Hematopoietic multipotent progenitor cell (in vitro differentiated cells): ENCODE measurements at places on chromosomes 1 and 21. TPM values are rescaled to one million over a fixed set of nuclear protein-coding genes. Genes with fewer than 3 reads are reported as not detected.

ZNF695 gene
- 1.3 TPM for total RNA-seq

DNA sequence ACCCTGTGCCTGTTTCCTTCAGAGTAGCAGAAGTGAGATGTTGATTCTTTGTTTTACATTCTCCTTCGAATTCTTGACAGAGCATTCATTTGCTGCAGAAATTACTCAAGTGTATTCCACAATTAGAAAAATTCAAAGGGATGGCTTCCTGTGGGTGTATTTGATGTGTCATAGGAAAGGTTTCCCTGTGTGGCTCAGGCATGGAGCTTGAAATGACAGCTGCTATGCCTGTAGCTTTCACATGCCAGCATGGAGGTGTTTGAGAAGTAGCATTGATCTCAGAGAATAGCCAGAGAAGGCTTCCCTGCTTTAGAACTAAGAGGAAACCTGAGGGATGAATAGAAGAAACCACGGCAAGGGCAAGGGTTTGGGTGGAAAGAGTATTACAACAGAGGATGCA is 317.2 kb upstream of the DEPDC1 start:
- no peak for DNase-seq

DNA sequence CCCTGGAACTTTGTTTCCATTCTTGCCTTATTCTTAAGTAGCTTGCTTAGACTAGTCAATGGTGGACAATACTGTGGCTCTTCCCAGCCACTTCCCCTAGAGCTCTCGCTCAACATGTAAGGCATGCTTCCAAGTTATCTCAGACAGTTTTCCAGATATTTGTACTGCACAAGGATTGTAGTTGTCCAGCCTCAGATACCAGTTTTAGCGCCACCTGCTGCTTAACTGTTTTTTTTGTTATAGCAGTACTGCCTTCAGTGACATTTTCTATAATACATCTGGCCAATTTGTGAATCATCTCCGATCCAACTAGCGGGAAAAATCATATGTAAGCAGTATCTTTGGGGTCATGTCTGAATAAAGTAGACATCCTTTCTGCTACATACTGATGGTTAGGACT is 346.7 kb upstream of the ADGRL4 start:
- DNase-seq: no peak

GRCh38 chr1:198290089-198290683 is 133.4 kb downstream of the NEK7 start:
- no peak for DNase-seq

- no peak for DNase-seq
These were observed 64.3 kb downstream of the DMRTA2 start for GRCh38 chr1:50358962-50359361.

DNA sequence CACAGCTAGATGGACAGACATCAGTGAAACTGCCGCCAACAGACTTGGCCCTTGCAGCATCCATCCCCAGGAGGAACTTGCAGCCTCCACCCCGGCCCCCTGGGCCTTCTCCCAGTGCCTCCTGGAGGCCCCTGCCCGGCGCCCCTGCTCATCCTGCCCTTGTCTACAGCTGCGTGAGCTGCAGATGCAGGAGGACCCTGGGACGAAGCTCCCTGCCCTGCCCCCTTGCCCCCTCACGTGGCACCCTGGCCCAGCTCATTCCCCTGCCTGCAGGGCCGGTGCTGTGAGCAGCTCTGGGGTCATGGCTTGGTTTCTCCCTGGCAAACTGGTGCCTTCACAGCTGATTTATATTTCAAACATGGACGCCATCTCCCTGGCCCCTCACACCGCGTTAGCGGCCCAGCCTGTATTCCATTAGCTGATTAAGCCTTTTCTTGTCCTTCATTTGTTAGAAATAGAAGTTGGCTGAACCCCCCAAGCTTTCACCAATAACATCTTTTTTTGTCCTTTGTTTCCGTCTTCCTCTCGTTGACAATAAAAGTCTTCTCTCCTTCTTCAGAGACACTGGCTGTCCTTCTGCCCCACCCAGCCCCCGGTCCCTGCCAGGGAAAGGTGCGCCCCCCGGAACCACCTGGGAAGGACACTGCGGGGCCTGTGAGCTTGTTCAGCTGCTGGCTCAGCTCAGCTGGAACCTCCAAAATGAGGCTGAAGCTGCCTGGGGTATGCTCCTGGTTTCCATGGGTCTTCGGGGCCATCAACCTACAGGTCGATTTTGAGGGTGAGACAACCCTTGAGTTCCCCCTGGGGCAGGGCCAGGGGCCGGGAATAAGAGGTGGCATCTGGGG is 34.0 kb upstream of the SLC19A1 start:
- DNase-seq: no peak

- DNase-seq: no peak
These were observed 137.2 kb downstream of the KCTD3 start for GRCh38 chr1:215704089-215704860.

DNA sequence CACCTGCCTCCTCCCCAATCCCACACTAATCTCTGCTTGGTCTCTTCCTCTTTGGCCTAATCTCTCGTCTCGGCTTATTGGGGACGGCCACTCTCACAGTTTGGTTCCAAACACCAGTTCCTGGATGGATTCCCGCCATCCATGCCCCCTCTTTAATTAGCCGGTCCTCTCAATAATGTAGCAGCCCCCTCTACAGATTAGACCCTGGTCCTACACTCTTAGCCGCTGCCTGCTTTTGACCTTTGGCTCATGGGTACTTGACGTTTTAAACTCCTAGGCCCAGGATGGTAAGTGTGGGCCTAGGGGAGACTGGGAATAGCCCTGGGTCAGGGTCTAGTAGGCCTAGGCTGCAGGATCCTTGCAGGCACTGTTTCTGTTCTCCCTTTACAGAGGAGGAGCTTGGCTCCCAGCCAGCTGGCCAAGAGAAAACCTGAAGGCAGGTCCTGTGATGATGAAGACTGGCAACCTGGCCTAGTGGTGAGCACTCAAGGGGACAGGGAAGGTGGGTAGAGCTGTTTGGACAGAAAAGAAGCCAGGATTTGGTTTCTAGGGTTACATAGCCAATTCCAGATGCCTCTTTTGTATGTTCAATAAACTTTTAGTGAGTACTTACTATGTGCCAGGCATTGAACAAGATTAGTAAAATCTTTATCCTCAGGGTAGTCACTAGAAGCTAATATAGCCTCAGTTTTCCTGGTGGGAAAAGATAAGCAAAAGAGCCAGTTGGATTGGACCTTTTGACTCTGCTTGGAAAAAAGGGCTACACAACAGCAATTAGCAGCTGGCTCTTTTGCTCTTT is 758 bp downstream of the RAD54L start:
- DNase-seq: peak; percentile 18
